ENCODE measurements at places on chromosomes 3 and 15.

GRCh38 chr15:62992302-62992701 is 50.2 kb upstream of the TPM1 start:
- no peak for DNase-seq

GRCh38 chr3:141331377-141332318 is 36.7 kb upstream of the ZBTB38 start:
- no peak for DNase-seq

GRCh38 chr3:126521122-126521891 is 2.6 kb upstream of the CHST13 start:
- DNase-seq = no peak

- no peak for DNase-seq
These were observed 91.1 kb upstream of the FGF7 start for GRCh38 chr15:49331951-49332350.

- DNase-seq = no peak
These were observed 108.5 kb downstream of the ECT2 start for GRCh38 chr3:172859041-172859440.

GRCh38 chr3:158642005-158642404 is 2.3 kb upstream of the GFM1 start:
- no peak for DNase-seq

DNA sequence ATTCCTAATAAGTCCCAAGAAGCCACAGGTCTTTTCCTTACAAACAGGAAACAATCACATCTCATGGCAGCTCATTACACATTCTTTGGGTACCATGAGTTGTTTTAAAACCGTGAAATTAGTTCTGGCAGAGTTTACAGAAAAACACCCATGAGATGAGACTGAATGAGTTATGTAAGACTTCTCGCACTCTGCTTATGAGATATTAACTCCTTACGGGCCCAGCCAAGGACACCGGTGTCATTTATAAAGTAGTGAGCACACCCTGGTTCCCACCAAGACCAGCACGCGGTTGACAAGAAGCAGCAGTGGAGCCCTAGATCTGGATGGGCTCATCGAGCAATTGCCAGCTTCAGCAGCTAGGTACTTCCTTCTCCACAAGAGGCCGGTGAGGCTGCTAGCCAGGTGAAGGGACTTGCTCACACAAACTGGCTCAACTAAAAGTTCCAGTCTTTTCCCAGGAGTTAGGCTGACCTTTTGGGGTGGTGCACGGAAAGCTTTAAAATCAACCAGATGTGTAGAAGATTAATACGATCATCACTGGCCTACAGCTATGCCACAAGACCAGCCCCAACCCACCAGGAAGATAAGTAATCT is 318.6 kb upstream of the ICE2 start:
- no peak for DNase-seq

GRCh38 chr15:40563426-40563825 is 1.4 kb downstream of the CCDC32 start:
- DNase-seq = no peak

GRCh38 chr3:161284989-161285388 is 63.9 kb downstream of the NMD3 start:
- no peak for DNase-seq

DNA sequence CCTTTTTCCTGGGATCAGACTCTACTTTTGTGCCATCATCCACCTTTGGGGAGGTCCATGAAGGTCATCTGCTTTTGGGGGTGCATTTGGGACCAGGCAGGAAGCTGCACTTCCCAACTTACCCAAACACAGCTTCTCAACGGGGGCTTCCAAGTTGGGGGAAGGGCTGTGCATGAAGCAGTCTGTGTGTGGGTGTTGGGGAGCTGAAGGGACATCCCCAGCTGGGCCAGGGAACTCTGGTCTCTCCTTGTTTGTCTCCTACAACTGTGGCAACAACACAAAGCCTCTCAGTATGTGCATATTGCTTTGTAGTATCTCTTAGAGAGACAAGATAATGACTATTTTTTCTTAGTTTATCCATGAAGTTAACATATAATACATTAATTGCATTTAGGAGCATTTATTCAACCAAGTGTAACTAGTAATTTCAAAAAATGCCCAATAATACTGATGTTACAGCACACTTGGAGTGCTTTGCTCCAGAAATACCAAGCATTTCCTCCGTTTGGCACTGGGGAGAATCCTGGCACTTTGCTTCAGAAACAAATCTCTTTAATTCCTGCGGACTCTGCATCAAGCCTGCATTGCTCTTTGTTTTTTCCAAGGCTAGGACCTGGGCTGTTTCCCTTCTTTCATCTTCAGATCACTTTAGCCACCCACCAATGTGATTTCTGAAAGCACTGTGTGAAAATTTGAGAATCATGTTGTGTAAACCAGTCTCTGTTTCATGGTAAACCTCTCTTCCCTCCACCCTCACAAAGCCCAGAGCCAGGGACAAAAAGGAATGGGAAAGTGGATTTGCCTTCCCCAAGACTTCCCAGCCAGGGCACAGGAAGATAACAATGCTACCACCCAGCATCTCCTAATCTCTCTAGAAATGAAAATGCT is 126.2 kb upstream of the PFN2 start:
- DNase-seq = no peak

DNA sequence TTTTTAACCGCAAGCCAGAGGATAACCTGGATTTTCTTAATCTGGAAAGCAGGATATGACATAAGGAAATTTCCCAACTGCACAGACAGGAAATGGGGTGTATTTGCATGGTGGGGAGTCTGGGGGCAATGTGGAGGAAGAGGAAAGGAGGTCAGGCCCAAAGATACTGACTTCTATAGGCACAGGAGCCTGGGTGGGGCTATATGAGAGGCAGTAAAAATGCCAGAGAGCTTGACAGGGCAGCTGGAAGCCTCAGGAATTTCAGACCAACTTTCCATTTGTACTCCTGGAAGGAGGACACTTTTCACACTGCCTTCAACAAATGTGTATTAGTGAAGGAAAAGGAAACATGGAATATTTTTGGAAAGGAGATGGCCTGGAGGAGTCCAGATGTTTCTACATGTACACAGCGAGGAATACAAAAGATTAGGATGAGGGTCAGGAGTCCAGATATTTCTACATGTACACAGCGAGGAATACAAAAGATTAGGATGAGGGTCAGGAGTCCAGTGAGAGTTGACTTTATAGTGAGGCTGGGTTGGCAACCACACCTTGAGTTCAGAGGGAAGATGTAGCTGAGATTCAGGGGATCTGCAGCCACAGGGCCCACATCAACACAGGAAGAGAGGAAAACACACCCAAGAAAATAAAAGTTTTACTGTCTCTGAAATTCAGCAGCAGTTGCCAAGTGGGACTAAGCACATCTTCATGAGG is 111.9 kb upstream of the PTPRG start:
- no peak for DNase-seq
